ENCODE measurements at places on chromosomes 11 and 22.

DNA sequence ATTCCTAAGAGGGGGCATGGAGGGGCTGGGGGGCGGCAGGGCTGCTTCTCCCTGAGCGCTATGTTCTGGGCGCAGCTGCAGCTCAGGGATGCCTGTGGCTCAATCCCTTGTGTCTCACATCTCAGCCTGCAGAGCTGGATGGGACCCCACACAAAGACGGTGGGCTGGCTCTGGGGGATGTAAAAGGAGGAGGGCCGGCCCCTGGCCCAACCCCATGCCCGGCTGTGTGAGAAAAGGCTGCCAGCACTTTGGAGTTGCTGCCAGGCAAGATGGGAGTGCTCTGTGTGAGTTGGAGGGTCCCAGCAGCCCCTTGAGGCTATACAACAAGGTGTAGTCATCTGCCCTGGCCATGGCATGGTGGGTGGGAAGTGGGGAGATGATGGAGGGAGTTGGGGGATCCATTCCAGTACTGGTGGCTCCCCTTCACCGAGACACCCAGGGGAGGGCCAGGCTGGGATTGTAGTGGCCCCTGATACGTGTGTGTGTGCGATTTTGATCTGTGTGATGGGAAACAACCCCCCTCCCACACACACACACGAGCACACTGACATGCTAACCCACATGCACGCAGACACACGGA, 1.3 kb upstream of the TBX10 start:
- no peak for DNase-seq

DNA sequence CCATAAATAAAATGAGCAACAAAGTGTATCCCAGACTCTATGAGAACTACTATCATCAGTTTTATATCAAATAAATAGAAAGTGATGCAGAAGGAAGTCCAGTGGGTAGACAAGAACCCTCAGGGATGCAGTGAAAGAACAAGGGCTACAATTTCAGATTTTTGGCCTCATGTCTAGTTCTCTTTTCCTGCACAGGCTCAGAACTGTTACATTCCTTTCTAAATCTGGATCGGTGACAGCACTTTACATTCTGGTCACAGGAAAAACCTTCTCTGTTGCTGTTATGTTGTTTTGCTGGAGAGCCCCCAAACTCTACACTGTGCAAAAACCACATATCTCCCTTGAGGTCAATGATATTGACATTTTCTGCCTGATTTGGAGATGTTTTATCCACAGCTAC, 108.8 kb upstream of the ANO5 start:
- no peak for DNase-seq

DNA sequence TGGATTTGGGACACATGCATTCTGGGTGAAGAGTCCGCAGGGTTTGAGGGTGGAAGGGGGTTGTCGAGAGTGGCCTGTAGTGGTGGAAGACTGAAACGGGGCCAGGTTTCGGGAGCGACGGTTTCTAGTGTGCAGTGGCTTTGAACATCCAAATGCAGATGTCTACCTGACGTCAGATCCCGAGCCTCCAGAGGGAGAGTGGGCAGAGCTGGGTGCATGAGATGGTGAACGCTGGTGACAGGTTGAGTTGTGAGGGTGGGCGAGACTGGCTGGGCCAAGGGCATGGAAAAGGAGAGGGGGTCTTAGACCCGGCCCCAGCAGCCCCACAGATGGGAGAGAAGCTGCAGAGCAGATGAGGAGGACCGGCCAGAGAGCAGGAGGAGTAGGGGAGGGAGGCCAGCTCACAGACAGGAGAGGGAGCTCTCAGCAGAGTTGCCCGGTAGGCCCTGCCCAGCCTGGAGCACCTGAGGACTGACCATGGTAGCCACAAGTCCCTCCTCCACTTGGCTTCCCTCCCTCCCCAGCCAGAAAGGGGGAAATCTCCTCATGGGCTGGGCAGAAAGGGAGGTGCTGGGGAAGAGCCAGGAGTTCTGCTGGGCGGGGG, 14.2 kb downstream of the KCNJ4 start:
- DNase-seq: no peak

GRCh38 chr11:68436985-68437926, 23.3 kb upstream of the PPP6R3 start:
- DNase-seq: peak; percentile 17

GRCh38 chr22:47740109-47740805, 977.8 kb downstream of the TBC1D22A start:
- no peak for DNase-seq

- no peak for DNase-seq
Measured at GRCh38 chr11:8283465-8284230, 20.0 kb upstream of the LMO1 start.

- no peak for DNase-seq
Measured at GRCh38 chr11:69333879-69334278, 39.9 kb downstream of the MYEOV start.

DNA sequence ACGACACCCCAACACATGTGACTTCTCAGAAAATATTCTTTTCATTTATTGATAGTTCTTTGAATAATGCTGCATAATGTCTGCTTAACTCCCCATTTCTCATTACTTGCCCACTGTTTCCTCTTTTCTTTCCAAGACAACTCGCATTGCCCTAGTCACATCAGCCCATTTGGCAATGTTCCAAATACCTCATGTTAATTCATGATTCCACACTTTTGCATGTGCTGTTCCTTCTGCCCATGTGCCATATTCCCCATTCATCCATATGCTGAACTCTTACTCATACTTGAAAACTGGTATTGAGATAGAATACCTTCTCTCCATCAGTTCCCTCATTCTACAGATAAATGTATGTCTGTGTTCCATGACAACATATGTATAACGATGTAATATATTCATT, 993.7 kb downstream of the OPCML start:
- no peak for DNase-seq

DNA sequence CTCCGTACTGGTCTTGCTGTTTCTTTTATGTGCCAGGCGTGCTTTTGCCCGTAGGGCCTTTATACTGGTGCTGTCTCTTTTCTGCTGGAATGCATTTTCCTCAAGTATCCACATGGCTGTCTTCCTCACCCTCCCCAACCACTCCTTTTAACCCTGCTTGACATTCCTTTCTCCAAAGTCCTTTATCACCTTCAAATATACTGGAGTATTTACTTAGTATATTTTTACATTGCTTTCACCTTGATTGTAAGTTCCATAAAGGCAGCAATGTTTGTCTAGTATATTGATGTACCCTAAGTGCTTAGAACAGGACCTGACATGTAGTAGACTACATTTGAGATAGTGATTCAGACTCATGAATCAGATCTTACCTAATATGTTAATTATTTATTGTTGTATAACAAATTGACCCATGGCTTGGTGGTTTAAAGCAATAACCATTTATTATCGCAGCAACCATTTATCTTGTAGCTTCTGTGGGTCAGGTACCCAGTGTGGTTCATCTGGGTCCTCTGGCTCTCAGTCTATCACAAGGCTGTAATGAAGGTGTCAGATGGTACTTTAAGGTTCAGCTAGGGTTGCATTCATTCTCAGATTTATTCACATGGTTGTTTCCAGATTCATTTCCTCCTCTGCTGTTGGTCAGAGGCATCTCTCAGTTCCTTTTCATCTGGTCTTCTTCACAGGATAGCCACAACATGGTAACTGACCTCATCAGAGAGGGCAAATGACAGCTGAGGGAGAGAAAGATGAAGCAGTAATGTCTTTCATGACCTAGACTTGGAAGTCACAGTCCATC, 34.2 kb downstream of the DDX10 start:
- DNase-seq: no peak

- DNase-seq: peak; percentile 58
Measured at GRCh38 chr11:18727479-18728236, 1.7 kb upstream of the IGSF22 start.

GRCh38 chr11:77611921-77612320, 22.2 kb downstream of the AQP11 start:
- no peak for DNase-seq

- no peak for DNase-seq
Measured at GRCh38 chr11:2287091-2287490, 14.6 kb downstream of the C11orf21 start.

GRCh38 chr22:31085493-31085824, 4.3 kb downstream of the SMTN start:
- no peak for DNase-seq

DNA sequence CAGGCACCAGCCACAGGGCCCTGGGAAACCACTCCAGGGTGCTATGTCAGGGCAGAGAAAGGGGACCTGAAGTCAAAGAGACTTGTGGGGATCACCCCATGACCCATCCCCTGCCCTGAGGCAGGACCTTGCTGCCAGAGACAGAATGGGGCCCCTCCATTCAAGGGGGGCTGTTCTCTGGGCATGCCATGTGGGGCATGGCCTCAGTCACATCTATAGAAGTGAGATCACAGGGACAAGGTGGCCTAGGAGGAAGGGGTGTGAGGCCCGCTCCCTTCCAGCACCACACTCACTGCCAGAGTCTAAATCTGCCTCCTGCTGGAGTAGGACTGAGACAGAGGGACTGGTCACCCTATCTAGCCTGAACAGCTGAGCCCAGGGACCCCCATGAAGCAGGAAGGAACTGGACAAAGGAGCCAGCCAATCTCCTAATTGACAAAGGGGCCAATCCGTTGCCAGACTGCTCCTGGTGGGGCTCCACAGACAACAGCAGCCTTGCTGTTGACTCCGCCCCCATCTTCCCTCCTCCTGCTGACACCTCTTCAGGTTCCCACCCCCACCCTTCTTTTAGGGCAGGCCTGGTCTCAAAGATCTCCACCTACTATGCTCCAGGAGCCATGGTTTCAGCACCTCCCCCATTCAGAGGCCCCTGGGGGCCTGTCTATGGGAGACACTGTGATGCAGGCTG, 26.0 kb downstream of the NEAT1 start:
- DNase-seq: no peak

DNA sequence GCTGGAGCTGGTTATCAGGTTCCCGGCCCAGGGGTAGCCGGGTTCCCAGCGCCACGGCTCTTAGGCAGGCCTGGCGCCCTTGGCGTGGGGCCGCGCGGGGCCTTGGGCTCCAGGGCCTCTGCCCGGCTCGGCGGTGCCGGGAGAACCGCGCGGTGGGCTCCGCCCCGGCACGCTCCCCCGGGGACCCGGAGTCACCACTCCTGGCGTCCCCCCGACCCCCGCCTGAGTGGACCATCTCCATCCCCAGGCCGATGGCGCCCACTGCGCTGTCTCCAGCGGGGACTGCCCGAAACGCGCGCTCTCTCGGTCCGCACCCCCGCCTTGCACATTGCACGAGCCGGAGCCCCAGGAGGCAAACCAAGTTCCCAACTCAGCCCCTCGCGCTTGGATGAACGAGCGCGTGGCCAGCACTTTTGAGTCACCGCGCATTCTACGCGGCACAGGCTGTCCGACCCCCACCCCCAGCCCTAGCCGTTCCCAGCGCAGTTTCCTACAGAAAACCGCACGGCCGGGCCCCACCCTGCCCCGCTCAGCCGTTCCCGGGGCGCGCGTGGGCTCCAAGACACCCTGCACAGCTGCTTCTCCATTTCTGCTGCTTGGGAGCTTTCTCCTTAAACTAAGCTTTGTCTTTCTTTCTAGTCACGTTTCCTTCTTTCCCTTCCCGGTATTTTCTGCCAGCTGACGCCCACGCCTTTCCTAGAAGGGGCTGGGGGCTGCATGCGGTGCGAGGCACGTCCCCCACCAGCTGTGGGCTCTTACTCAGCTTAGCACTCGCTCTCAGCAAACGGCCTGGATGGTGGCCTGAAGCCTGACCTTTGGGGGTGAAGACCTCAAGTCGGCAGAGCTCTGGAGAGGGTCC, 650 bp upstream of the CHID1 start:
- DNase-seq: peak; percentile 47

- DNase-seq: no peak
Measured at GRCh38 chr11:12009617-12010321, 1.3 kb upstream of the DKK3 start.

DNA sequence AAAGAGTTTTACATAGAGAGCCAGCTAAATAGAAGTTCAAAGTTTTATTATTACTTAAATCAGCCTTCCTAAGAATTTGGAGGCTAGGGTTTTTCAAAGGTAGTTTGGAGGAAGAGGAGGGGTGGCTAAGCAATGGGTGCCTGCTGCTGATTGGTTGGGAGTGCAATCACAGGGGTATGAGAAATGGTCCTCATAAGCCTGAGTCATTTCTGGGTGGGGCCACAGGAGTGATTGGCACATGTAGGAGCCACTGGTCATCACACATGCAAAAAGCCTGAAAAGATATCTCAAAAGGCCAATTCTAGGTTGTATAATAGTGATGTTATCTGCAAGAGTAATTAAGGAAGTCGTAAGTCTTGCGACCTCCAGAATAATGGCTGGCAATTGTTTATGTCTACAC, 12.9 kb downstream of the OR51L1 start:
- no peak for DNase-seq

DNA sequence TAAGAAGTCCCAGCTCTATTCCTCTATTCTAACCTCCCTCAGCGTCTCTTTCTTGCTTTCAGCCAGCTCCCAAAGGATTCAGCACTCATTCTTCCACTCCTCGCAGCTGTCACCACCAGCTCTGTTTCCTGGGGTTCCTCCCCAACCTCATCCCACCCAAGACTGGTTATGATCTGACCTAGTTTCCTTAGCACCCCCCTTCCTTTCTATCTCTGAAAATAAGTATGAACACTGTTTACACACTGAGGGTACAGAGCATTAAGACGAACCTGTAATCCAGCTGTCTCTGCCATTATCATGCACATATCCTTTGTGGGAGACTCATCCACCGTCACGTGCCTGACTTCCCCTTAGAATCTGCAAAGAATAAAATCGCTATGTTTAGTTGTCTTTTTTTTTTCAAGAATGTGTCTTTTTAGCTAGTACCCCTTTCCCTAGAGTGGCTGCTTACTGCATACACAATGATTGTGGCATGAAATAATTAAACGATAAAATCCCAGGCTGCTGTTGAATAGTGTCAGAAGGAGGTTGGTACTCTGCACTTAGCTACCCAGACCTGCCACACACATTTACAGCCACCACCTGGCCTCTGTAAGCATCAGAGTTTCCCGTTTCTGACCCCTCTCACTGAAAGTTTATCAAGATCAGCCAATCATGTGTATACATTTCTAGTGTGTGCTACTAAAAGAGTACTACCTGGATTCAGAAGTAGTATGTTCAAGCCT, 26.9 kb upstream of the CSTF3 start:
- no peak for DNase-seq

DNA sequence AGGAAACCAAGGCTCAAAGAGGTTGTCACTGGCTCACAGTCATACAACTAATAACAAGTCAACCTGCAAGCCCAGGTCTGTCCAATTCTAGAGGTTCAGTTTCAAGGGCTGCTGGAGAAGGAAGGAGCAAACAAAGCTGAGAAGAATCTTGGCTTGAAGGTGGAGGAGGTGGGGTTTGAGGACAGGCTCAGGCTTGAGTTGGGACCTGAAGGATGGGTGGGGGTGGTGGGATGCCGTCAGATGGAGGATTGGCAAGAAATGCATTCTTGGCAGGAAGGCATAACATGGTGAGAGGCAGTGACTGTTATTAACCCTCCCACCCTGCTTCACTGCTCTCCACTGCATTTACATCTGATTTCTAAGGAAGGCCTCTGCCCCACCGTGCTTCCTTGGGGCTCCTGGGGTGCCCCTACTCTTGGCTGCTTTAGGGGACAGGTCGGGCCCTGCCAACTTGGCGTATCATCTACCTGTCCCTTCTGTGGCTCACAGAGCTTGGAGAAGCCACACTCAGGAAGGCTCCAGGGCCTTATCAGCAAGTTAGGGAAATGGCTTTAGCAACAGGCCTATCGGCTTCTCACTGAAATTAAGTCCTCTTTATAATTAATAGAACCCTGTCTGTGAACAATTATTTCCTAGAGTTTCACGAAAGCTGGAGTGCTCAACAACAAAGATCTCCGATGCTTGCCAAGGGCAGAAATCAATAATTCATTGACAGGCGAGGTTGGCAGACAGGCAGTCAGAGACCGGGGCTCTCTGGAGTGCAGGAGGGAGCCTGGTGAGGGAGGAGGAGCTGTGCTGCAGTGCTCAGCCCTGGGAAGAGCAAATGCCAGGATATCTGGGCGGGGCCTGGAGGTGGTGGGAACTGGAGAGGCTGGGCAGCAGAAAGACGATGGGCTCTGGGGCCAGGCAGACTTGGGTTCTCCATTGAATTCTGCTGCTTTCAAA, 84.9 kb upstream of the NARS2 start:
- DNase-seq: no peak
